ENCODE measurements at places on chromosomes 3 and 15.

GRCh38 chr15:23387621-23388190 is 33.2 kb downstream of the GOLGA8S start:
- DNase-seq, result no peak

GRCh38 chr3:169879845-169880575 is 10.3 kb upstream of the LRRC31 start:
- DNase-seq, result no peak

DNA sequence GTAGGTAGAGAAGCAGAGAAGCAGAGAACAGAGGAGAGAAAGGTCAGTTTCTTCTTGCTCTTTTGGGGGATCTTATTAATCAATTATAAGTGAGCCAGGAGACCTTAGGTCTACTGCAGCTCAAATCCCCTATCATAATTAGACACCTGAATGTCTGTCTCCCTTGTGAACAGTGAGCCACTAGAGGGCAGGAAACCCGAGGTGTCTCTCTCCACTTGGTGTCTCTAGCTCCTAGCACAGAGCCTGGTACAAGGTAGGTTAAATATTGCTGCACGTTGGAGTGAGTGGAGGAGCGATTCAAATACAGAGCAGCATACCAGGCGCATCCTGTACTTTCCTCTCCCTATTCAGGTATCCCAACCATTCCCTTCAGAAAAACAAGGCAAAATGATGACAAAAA is 2.0 kb upstream of the ST8SIA2 start:
- DNase-seq, result peak; percentile 52

DNA sequence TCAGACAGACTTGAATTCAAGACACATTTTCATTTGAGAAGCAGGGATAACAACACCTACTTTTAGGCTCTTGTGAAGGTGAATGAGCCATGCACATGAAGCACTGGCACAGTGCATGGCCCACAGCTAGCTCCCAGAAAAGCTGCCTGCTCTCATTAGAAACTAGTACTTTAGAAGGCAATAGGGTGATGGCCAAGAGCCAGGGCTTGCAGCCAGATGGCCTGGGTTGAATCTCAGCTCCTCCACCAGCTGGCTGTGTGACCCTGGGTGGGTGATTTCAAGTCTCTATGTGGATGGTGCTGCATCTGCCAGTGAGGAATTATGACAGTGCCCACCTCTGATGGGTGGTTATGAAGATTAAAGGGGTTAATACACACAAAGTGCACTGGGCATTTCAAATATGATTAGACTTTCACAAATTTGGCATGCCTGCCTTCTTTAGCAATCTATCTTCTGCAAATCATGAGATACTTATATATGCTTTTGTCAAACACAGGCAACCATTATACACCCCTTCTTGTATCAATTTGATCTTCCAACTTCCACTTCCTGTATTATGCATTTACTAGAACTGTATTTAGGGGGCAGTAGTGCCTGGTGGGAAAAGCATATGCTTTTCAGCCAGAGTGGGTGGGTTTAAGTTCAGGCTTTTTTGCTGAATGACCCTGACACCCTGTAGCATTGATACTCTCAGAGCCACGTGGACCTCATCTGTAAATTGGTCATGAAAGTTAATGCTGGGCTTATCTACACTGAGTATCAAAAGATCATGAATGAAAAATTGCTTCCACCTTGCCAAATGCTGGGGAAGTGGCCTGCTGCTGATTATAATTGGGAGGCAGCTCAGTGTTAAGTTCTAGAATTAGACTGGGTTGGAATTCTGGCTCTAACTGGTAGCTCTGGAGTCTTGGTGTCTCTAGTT is 34.7 kb upstream of the RBP1 start:
- no peak for DNase-seq

DNA sequence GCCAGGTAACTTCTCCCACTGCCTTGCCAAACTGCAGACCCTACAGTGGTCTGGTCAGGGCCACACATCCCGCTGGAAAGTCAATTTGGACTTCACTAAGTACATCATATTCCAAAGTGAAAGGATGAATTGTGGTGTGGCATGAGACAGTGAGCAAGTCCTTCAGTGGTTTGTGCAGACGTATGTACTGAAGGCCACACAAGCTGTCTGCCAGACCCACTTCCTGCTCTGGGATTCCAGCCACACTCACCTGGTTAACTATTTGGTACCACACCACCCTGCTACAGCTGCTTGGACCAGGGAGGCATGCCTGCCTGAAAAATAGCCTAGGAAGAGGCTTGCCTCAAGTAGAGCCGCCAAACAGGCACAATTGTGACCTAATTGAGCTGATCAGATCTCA is 94.1 kb upstream of the STRIT1 start:
- no peak for DNase-seq

GRCh38 chr3:133130168-133130567 is 92.0 kb downstream of the TMEM108 start:
- no peak for DNase-seq

- no peak for DNase-seq
Observed at GRCh38 chr3:48997714-48998637, 7.9 kb downstream of the P4HTM start.

DNA sequence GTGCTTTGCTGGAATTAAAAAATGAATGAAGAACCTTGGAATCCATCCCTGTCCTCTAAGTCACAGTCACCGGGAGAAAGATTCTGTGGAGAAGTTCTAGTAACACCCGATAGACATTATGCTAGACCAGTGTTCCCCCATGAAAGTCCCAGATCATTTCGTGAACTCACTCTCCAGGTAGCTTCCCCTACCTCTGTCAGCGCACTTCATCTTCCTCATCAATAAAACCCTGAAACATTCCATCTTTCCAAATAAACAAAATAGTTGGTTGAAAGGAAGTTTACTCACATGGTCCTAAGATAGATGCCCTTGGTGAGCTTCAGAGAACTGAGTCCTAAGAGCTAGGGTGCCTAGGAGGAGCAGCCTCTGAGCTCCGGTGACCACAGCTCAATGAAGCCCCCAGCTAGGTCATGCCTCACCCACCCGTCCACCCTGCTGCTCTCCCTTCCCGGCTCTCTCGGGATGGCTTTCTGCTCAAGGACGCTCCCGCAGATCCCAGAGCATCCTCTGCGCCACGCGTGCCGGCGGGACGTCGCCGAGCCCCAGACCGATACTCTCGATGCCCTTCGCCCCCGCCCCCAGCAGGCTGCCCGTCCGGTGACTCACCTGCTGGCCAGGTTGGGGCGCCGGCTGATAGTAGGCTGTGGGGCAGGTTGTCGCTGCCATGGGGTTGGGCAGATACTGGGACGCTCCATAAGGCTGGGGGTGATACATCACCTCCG is 776 bp downstream of the VGLL3 start:
- no peak for DNase-seq

DNA sequence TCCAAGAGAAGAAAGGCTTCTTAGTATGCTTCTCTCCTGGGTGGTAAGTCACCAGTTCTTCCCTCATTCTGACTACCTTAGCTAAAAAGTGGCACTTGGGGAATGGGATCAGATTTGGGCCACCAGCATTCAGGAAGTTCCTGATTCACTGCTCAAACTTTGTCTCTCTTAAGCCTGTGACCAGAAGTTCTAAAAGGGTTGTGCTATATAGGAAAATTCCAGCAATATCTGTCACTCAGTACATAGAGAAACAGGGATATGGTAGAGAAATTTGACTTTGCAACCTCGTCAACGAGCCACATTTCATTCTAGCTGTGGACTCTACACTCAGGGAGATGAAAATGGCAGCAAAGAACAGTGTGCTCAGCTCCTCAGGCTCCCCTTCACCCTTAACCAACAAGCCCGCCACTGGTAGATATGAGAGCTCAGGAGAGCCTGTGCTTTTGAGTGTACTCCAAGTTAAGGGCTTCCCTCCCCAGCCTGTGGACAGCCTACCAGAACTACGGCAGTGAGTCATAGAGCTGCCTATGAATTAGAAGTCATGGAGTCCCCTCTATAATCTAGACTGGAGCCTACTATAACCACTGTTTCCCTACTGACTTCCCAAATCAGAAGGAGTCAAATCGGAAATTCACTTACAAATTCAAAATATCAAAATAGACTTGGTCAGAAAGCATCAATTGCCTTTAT is 52.6 kb upstream of the MYO5C start:
- no peak for DNase-seq

DNA sequence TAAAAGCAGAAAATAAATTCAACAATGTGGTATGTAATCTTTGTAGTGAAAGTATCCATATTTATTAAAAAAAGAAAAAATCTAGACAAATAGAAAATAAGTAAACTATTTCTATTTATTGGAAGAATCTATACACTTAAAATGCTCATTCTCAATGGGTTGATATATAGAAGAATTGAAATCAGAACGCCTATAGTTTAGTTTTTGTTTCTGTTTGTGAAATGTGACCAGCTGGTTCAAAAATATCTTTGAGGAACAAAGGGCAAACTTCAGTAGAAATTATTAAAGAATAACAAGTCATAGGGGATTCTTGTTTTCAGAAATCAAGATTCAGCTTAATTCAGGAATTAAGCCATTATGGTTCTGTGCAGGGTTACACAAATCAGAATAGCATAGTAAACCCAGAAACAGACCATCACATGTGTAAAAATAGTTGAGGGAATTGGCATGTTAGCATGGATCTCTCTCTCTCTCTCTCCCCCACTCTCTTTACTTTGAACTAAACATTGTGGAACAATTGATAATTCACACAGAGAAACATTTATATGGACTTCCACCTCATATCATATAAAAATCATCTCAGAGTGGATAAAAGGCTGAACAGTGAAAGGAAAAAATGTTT is 134.0 kb downstream of the CHL1 start:
- no peak for DNase-seq

DNA sequence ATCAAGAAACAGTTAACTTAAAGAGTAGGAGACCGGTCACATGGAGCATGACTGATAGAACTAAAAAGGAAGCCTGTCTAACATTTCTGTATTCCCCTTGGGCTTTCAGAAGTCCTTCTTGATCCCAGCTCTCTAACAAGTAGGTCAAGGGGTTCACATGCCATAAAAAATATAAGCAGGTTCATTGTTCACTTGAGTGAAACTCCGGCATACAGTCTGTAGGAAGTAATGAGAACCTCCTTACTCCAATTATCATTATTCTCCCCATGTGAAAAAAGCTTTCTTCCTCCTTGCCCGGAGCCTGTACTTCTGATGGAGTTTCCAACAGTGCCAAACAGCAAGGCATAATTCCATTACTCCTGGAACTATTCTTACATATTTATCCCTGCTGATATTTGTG is 242.8 kb upstream of the CNTN4 start:
- DNase-seq, result no peak

GRCh38 chr3:24303057-24303754 is 191.4 kb downstream of the THRB start:
- DNase-seq, result no peak

DNA sequence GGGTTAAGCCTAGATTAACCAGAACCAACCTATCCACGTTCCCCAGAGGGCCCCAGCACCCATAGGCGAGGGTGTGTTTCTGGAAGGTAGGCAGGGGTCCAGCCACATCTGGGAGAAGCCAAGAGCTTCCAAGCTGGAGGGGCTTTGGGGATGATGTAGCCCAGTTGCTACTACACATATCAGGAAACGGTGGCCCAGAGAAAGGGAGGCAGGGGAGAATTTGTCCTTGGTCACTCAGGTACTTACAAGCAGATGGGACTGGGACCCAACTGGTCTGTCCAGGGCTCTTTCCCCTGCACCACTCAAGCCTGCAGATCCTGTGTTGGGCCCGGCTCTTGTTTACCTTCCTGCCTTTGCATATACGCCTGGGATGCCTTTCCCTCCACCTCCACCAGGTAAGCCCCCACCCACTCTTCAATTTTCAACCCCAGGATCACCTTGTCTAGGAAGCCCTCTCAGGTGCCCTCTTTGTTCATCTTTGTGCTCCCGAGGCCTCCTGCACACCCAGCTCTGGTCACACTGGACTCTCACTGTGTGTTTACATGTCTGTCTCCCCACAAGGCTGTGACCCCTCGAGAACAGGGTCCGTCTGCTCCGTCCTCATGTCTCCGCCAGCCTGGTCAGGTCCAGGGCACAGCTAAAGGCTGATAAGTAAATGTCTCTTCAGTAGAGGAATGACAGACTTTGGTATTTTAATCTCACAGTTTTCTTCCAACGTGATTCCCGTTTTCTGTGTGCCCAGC is 204.4 kb upstream of the LINGO1 start:
- no peak for DNase-seq

- DNase-seq, result no peak
Observed at GRCh38 chr3:127209155-127209839, 16.4 kb downstream of the PRR23E start.

DNA sequence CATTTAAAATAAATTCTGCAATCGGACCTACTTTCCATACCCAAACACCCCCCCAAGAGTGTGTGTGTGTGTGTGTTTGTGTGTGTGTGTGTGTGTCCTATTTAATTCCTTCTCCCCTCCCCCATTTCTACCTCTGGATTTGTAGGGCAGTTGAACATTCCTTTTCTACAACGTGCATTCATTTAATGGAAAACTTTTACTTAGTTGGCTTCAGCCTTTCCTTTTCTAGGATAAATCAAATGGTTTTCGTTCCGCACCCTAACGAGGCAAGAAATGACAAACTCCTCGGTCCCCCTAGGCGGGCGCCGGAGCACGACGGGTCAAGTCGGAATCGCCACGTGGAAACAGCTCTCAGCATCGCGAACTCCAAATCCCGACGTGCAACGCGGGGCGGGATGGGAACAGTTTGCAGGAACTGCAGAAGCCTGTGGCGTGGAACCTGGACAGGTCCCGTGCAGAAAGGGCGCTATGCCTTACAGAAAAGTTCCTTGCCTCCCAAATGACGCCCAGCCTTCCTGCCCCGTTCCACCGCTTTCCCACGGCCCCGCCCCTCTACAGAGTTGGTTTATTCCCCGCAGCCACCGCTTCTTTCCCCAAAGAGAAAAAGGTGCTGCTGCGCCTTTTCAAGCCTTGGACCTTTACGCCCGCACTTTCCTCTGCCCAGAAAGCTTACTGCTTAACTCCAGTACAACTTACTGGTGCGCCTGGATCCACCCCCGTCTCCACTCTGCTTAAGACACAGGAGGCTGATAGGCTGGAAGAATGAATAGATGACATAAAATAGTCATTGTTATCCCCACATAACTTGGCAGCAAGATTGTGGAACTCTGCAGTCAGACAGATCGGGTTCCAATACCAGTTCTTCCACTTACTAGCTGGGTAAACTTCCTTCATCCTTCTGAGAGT is 1.1 kb upstream of the EIF2B5 start:
- DNase-seq, result peak; percentile 65

GRCh38 chr3:10164546-10165393 is at the start of gene IRAK2:
IRAK2 (plus strand) TSS chr3:10164919; CDS start chr3:10164955, 36 bp downstream.
- DNase-seq, result peak; percentile 54

GRCh38 chr3:124705552-124705951 is 24.7 kb upstream of the UMPS start:
- no peak for DNase-seq

- DNase-seq, result no peak
Observed at GRCh38 chr15:35717721-35718120, 171.8 kb upstream of the DPH6 start.

GRCh38 chr3:142279965-142280590 is 54.7 kb upstream of the GK5 start:
- DNase-seq, result peak; percentile 77

DNA sequence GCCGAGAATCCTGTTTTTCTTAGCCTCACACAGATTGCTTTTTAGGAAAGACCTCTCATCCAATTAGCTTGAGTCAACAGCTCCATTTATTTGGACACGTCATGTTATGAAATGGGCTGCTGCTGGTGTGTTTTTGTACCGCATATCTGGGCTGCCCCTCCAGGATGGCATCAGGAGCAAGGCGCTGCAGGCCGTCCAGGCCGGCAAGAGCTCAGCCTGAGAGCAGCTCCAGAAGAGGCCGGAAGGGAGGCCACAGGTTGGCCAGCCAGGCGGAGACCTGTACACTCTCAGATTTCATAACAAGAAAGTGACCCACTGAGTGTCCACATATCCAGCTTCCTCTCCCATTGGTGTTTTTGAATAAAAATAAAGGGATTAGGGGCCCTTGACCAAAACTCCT is 28.3 kb downstream of the FOXL2NB start:
- no peak for DNase-seq
